ENCODE measurements at places on chromosomes 1 and 21.
A peak's percentile ranks its signal among the peaks of the same experiment; 100 is the strongest.

- peak; percentile 94 for DNase-seq
Observed at GRCh38 chr1:235018161-235018560, 110.5 kb downstream of the TOMM20 start.

- DNase-seq = no peak
Observed at GRCh38 chr1:69911301-69911801, 294.0 kb downstream of the LRRC40 start.

DNA sequence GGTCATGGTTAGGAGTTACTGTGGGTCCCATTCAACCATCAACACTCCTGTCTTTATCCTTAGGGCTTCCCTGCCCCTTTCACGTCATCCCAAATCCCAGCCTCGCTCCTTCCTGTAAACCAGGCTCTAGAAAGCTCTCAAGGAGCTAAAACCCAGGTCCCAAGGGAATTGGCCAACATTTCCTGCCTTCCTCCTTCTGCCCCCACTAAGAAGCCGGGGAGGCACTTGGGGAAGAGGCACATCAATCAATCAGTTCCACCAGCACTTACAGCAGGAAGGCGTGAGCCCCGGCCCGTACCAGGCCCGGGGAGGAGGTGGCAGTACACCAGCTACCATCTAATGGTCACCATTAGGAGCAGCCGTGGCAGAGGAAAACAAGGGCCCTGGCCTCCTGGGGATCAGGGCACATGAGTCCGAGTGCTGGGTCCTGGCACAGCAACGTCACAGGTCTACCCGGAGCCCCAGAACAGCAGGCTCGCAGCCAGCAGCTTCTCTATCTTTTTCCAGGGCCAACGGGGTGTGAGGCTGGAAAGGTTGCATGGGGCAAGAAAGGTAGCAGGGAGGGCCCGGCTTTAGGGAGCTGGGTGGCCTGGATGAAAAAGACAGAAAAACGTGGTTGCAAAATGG lies 108.6 kb downstream of the CASZ1 start:
- DNase-seq = no peak

DNA sequence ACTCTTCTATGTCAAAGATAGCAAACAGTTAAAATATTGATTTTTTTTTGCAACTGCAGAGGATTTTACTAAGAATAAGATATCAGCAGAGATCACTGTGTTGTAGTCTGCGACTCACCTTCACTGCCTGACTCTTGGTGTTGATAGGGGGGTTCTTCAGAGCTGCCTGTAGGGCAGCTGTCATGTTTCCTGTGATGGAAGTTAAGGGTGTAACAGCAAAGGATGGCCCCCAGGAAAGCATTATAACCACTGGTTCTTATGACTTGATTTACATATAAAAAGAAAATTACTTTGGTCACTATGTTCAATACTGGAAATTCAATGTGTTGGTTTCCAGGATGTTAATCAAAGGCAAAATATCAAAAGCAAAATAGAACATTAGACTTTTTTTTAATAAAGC lies 2.6 kb downstream of the ARPC5 start:
- no peak for DNase-seq

DNA sequence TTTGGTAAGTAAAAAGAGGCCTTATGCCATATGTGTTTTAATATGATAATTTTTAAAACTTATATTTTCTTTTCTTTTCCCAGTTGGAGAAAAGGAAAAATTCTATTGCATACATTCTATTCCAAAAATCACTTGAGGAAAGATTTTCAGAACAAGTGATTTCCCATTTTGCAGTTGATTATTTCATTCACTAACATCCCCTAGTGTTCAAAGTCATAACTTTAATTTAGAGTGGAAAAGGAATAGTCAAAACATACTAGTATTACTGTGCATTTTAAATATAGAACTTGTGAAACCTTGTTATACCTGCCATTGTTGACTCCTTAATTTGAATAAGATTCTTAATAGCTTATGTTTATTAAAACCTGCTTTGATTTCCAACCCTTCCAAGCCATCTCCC lies 1157.6 kb upstream of the ADGRL4 start:
- DNase-seq = no peak

DNA sequence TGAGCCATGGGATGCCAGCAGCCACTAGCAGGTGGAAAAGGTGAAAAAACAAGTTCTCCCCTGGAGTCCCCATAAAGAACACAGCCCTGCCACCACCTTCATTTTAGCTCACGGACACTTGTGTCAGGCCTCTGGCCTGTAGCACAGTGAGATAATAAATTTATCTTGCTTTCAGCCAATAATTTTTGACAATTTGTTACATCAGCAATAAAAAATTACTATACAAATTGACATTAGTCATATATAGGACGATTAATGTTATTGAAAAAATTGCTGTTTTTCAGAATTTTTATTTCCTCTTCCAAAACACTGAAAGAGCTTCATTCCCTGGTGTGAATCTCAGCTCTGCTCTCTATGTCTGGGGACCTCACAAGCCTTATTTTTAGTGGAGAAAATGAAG lies 152.9 kb upstream of the ETV3 start:
- no peak for DNase-seq

GRCh38 chr1:92038695-92039346 lies 9.0 kb downstream of the EPHX4 start:
- DNase-seq = no peak

GRCh38 chr21:36175771-36176565 lies 19.3 kb downstream of the DOP1B start:
- DNase-seq = no peak

- no peak for DNase-seq
Observed at GRCh38 chr21:43723648-43724047, 4.7 kb downstream of the PDXK start.

DNA sequence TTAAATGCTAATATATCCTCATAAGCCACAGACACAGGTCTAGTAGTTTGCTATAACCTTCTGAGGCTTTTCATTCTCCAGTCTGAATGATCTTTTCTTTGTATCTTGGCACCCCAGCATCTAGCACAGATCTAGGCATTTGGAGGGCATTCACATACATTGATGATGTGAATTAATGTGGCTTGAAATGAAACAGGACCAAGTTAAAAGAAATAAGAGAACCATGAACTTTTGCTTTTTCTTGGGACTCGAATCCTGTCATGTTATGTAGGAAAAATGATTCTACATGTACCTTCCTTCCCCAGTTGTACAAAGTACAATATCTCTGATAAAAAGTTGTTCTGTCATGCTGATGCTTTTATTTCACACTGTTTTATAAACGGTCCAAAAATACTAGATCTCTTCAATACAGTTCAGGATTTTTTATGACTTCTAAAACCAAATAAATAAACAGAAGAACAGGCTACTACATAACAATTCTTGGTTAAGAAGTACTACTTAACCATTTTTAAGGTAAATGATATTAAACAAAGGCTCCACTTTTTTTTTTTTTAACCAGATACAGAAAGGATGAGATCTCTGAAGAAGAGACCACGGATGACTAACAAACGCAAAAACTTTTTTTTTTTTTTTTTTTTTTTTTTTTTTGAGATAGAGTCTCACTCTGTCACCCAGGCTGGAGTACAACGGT lies 3.0 kb downstream of the SORT1 start:
- no peak for DNase-seq

- no peak for DNase-seq
Observed at GRCh38 chr1:241846375-241846774, 1.6 kb upstream of the EXO1 start.

- DNase-seq = no peak
Observed at GRCh38 chr1:73306899-73307555, 890.9 kb downstream of the LRRIQ3 start.

DNA sequence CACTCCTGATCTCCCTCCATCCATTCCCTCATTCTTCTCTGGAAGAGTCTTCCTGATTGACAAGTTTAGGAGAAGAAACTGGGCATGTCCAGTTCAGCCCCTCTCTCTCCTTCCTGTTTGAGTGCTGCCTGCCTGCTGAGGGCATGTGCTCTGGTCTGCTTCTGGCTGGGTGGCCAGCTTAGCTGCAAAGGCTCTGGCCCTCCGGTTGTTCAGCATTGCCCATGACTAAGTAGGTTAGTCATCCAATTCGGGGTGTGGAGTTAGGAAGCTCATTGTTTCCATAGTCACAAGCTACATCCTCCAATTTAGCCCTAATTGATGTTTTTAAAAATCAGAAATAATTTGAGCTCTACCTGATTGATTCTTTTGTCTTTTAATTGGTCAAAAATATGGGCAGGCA lies 25.6 kb upstream of the PLA2G2E start:
- no peak for DNase-seq

GRCh38 chr1:80534606-80535360 lies 1266.0 kb upstream of the ADGRL2 start:
- no peak for DNase-seq

DNA sequence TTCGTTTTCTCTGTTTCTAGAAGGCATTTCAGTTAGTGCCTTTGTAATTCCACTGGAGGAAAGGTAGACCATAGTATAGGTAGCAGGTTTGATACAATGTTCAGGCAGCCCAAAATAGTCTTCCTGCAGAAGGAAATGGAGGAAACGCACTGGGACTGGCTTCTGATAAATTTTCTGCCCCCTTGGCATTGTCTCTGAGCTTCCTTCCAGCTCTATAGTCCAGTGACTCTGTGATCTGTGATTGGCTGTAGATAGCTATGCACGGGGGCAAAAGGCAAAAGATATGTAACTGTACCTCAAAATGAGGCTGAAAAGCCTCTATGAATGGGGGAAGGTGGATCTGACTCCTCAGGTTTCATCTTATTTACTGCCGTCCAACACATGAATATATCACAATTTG lies 5.8 kb upstream of the MAGOH start:
- DNase-seq = no peak

- no peak for DNase-seq
Observed at GRCh38 chr1:16276302-16277030, 39.5 kb upstream of the CPLANE2 start.

DNA sequence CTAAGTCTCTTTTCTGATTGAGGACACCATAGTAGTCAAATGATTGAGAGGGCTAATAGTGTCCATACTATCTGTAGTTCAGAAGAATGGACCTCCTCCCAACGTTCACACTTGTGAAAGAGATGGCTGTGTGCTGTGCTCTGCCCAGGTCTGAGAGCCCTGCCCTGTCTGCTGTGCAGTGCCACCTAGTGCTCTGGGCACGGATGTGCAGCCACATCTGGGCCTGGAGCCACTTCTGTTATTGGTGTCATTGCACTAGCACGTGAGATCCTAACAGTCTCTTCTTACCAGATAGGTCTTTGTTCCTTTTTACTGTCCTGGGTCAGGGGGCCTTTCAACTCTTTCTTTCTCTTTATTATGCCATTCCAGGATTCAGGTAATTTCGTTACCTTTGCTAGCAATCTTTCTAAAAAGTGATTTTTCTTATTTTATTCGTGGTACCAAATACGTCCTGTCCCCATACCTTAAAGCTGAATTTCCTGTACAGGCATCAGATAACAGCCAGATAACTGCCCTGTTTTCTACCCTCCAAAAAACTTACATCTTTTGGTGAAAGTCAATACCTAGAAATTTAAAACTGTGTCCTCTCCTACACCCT lies 21.7 kb downstream of the INTS3 start:
- DNase-seq = peak; percentile 80

DNA sequence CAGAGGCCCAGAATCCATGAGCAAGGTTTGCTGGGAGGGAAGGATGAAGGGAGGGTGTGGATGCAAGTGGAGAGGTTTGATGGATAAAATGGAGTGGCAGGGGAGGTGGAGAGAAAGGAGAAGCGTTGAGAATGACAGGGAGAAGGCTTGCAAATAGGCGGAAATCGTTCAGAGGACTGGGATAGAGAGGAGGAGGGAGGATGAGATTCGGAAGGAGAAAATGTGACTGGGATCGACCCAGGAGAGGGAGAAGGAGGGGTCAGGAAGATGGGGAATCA lies 376 bp downstream of the AVPR1B start:
- no peak for DNase-seq

DNA sequence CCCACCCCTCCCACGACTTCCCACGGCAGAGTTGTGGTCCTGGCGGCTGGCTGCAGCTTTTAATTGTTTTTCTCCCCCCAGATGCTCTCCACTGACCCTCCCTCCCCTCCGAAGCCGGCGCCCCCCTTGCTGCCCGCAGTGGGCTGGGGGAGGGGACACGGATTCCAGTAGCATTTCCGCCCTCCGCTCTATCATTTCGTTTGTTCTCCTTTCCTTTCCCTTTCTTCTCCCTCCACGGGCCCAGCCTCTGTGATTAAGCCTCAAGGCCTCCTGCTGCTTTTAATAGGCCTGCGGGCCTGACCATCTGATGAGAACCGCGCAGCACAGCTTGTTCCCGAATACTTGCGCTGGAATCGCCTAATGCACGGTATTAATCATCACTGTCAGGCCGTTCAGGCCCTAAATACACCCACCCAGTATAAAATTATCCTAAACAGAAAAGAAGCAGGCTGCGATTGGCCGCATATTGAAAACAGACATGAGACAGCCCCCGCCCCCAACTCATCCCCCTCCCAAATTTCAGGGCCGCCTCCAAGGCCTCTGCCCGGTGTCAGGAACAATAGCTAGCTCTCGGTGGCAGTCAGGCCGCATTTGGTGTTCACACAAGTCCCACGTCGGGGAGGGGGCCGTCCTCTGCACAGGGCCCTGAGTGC lies 102.0 kb upstream of the ARHGEF16 start:
- DNase-seq = no peak

DNA sequence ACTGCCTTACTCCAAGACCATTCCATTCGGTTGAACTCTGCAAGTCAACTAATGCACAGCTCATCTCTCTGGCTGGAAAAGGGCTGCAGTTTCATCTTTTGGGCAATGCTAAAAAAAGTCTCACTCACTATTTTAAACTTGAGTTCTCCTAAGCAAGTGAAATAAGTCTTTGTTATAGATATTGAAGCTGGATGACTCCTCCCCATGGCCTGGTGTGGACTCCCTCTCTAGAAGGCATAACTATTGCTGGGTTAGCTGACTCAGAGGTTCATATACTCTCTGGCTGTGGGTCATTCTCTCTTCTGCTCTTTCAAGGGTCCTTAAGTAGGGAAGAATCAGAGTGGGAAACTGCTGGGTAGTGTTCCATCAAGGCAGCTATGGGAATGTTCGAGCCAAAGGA lies 88.0 kb downstream of the XCL2 start:
- DNase-seq = no peak

DNA sequence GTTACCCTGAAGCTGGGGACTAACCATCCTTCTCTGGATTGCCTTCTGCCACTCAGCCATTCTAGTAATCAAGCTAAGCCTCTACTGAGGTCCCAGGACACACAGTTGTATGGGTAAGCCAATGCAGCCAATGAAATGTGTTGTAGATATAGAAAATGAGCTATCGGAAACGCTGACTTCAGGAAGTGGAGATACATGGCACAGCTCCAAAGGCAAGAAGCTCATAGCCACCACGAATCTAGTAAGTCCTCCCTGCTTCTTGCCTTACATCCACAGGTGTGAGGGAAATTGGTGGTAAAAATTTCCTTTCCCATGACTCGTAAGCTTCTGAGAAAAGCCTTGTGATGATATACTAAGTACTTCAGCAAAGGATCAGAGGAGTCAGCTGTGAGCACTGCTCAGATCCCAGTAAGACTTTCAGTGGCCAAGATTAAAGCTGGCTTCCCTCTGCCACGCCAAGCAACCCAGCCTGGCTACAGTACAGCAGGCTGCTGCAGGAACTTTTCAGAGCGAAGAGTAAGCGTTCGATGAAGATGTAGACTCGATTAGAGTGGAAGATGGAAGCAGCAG lies 117.7 kb downstream of the SIM2 start:
- no peak for DNase-seq

GRCh38 chr1:213369465-213369864 lies 318.4 kb downstream of the RPS6KC1 start:
- DNase-seq = no peak
